ENCODE measurements at places on chromosomes 1 and 21. TPM values are rescaled to one million over a fixed set of nuclear protein-coding genes. Genes with fewer than 3 reads are reported as not detected.

- no peak for DNase-seq
Observed at GRCh38 chr1:8879464-8879921, 1.0 kb upstream of the ENO1 start.

DNA sequence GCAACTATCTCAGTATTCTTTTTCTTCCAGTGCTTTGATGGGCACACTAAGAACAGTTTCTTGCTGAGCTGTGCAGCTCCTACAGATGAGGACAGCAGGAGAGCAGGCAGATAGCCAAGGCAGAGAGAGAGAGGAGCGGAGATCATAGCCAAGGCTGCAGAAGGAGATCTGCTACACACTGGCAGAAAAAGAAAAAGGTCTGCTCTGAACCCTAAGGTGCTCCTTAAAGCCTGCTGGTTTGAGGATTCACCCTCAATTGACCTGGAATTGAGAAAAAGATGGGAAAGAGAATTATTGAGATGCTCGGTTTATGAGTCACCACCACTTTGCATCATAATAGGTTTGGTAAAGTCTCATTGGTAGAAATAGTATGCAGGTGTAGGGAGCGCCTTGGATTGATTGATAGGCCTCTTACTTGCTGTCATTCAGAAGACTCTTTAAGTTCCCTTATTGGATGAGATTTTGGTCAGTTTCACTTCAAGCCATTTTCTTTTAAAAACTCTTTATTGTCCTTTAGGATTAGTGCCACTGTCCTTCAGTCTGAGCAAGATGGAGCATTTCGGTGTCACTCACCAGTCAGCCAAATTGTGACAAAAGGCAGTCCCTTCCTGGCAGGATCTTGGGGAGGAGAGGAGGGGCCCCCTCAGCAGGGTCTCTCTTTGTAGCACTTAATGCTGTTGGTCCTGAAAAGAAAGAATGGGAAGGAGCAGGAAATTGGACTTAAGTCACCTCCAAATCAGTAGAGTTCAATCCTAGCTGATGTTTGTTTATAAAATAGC lies 685.0 kb downstream of the ADGRL2 start:
- no peak for DNase-seq

The GJB3 gene
- 1.3 TPM for total RNA-seq

The SYCP1 gene
- total RNA-seq: not detected

The OVAAL gene
- total RNA-seq: not detected

The C1QC gene
- total RNA-seq: 123 TPM

- no peak for DNase-seq
Observed at GRCh38 chr1:163440090-163440489, 118.3 kb downstream of the NUF2 start.

DNA sequence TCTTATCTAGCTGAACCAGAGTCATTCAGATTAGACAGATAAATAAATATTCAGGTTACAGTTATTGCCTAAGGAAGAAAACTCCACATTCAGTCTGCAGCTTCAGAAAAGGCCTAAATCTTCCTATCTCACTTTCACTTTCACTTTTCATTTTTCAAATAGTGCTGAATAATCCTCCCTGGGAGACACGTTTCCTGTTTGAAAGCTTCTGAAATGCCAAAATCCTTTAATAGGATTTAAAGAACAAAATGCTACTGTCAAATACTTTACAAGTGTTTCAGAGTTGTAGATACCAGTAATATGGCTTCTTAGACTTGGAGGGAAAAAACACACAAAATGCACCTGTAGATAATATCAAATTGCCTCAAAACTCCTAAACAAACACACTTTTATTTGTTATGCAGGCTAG lies 3.9 kb downstream of the PSMB2 start:
- no peak for DNase-seq

- no peak for DNase-seq
Observed at GRCh38 chr1:226975259-226976250, 35.5 kb downstream of the COQ8A start.

DNA sequence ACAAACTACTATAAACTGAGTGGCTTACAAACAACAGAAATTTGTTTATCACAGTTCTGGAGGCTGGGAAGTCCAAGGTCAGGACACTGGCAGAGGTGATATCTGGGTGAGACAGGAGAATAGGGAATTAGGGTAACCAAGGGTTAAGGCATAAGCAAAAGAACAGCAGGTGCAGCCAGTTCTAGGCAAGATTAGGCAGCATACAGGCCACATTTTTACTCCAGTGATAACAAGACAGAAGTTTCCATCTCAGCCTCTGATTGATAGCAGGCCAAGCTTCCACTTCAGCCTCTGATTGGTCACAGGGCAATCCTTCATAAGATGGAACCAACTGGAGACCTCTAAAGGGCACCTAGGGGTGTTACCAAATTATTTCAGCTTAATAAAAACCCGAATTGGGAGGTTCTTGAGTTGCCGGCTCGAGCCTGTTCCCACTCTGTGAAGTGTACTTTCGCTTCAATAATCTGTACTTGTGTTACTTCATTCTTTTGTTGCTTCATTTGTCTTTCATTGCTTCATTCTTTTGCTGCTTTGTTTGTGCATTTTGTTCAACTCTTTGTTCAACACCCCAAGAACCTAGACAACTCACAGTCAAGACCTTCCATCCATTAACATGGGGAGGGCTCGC lies 185.6 kb downstream of the TOMM20 start:
- no peak for DNase-seq

The OPTC gene
- total RNA-seq: not detected

DNA sequence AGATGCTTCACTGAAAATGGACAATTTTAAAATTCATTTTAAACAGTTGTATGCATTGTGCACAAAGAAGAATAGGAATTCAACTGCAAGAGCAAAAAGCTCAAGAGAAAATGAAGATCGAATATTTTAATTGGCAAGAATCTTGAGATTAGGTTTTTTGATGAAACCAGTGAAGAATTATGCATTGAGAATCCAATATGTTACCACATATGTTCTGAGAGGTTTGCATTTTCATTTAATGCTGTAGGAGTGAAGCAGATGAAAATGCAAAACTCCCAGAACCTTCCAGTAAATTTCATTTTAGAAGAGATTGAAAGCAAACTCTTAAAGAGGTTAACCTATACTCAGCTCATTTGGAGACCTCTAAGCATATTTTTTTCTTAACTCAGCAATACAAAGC lies 298.0 kb downstream of the OLFM3 start:
- DNase-seq: no peak

- DNase-seq: no peak
Observed at GRCh38 chr1:235642943-235643371, 6.6 kb downstream of the GNG4 start.

DNA sequence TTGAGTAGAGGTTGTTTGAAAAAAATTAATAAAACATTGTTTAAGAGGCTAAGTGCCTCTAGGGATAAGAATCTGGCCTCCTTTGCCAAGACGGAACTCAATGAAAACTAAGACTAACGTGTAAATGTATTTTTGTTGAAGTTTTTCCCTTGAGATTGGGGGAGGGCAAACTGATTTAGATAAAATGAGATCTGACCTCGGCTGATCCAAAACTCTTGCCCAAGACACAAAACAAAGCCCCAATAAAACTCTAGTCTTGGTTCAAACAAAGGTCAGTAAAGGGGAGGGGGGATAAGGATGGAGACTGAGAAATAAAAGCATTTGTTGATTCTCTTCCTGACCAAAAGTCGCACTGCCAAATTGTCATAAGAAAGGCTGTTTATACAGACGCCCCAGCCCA lies 134.8 kb upstream of the DPT start:
- DNase-seq: no peak

The JAM2 gene
- 1.5 TPM for total RNA-seq
